ENCODE measurements at places on chromosomes 1 and 21.

GRCh38 chr21:36005018-36005417 is 55.3 kb downstream of the SETD4 start:
- DNase-seq: no peak

DNA sequence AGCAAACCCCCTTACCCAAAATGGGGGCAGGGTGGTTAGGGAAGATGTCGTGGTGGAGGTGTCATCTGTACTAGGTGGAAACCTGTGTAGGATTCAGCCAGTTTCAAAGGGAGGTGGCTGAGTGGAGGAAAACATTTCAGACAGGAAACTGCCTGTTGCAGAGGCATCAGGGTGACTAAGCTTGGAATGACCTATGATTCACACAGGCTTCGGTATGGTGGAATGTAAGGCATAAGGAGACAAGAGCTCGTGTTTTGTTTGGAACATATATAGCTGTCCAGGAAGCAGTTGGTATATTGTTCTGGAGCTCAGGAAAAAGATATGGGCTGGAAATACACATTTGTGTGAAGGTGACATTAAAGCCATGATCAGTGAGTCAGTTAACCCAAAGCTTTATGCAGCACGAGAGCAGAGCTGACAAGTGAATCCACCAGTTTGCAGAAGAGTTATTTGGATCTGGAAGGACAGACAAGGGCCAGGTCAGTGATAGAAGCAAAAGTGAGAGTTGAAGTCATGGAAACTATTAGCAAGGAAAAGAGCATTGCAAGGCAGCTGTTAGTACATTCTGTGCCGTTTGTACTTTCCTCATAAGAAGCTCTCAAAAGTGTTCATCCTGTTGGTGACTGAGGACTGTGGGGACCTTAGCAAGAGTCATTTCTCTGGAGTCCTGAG is 12.2 kb downstream of the UTP25 start:
- DNase-seq: no peak

- no peak for DNase-seq
These were observed 449.1 kb upstream of the KAZN start for GRCh38 chr1:14149431-14149830.

DNA sequence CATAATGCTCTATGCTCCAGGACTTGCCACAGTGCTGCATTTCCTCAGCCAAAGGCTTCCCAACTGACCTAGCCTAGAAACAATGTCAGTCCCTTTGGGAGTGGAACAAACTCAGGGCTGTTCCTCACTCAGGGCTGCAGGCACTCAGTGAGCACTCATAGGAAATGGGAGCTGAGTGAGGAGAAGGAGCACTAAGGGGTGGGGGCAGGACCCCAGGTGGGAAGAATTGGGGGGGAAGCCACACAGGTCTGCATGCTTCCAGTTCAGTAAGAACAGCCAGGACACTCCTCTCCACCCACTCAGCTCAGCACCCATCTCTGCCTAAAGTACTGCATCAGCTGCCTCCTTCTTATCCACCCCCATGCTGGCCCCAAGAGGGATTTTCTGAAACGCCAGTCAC is 7.3 kb upstream of the SLC5A9 start:
- no peak for DNase-seq

GRCh38 chr1:158329300-158329699 is 2.0 kb downstream of the CD1B start:
- DNase-seq: no peak

DNA sequence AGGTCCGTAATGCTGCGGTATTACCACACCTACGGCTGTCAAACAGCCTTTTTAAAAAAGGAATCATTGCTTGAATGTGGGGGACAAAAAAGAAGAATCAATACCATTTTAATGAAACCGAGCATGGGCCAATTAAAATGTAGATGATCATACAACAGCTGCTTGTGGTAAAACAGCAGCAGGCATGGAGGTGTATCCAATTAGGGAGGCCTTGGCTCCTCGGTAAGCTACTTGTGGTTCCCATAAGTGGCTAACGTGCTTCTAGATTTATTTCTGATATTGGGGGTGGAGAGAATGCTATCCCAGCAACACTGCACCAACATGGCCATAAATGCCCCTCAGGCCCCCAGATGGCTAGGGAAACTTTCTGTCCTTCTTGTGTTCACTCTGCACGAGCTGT is 1.8 kb downstream of the PTPN14 start:
- no peak for DNase-seq

- DNase-seq: no peak
These were observed 17.5 kb upstream of the ALPL start for GRCh38 chr1:21491488-21492355.

DNA sequence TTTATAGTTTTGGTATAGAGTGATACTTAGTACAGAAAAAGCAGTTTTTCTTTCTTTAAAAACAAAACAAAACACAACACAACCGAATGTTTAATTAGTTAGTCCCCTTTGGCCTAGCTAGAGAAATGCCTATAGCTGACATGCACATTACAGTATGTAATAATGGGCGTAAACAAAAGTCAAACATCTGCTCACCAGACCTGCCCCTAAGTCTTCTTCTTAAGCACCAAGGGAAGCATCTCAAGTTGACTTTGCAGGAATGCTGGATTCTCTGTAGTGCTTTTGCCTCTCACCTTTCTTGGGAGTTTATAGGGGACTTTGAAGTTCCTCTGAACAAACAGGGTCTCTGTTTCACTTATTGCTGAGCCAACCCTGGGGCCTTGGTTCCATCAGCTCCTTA is 143.7 kb downstream of the TM2D1 start:
- DNase-seq: no peak

- DNase-seq: no peak
These were observed 39.7 kb downstream of the DNTTIP2 start for GRCh38 chr1:93839307-93839706.

All from activated CD4-positive, CD25-positive, alpha-beta regulatory T cell (primary cell).